ENCODE measurements at places on chromosomes 7 and 10.

DNA sequence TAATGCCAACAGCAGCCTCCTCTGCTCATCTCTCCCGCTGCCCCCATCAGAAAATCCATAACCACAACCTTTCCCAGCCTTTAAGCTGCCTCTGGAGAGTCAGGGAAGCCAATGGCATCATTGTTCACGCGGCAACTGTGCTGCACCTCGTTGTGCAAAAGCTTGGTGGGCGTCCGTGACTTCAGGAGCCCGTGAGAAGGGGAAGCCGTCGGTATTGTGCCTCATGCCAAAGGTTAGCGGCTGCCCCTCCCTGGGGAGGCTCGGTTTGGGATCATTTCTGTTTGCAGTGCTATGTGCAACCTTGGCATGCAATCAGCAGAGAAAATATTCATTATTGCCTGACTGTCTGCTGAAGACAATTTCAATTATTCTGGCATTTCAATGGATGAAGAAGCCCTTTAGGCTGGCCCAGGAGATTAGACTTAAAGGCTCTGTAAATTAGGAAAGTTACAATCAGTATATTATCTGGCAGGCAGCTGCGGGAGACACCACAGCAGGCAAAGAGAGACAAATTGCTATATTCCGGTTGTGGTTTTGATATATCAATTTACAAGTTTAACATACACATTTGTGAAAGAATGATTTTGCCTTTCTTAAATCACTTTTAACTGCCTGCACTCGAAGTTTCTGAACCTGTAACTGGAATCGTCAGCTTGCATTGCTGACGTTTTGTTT, 244.5 kb downstream of the GATA3 start:
- DNase-seq = no peak

- DNase-seq = no peak
Observed at GRCh38 chr10:114420811-114421485, 16.6 kb upstream of the AFAP1L2 start.

DNA sequence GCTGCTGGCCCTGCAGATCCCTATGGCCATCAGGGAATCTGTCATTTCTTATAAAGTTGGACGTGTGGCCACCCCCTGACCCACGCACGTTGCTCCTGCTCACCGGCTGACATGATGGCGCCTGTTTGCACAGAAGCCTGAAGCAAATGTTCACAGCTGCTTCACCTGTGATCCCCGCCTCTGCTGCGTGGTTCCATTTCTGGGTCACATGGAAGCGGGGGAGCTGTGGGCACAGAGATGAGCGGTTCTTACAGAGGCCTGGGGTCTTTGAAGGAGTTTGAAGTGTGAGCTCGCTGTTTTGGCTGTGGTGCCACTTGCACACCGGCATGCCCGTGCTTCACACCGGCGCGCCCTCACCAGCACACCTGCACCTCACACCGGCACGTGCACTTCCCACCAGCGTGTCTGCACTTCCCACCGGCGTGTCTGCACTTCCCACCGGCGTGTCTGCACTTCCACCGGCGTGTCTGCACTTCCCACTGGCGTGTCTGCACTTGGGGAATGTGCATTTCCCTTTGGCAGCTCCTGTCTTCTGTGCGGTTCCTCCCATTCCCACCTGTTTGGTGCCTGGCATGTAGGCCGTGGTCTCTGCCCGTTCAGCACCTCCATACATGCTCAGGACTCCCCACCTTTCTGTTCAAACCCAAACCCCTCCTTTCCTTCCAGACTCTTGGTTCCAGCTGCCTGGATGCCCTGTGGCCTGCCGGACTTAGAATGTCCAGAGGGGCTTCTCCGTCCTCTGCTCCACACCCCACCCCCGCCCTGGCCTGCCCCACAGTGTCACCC, 86.7 kb downstream of the INPP5A start:
- DNase-seq = no peak

DNA sequence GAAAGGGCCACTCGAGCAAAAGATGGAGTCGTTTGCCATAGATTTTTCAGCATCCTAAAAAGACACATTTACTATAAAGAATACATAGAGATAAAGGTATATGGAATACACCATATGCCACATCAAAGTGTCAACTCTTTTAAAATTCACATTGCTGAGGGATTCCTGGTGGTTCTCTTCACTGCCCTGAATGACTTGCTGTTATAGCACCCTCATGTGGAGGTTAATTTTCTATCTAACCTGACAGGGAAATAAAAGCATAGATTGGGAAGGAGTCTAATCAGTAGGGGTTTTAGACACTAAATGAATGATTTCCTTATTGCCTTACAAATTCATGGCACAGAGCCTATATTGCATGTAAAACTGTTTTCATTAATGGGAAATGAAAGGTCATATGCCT, 25.9 kb downstream of the DNAH11 start:
- no peak for DNase-seq

- no peak for DNase-seq
Observed at GRCh38 chr7:86647385-86648094, 3.8 kb downstream of the GRM3 start.

GRCh38 chr7:29917641-29918040, 72.0 kb downstream of the SCRN1 start:
- DNase-seq = no peak

- DNase-seq = peak; percentile 81
Observed at GRCh38 chr10:125084191-125084613, 76.2 kb downstream of the CTBP2 start.

GRCh38 chr7:115679976-115680375, 350.6 kb downstream of the TFEC start:
- DNase-seq = peak; percentile 78

DNA sequence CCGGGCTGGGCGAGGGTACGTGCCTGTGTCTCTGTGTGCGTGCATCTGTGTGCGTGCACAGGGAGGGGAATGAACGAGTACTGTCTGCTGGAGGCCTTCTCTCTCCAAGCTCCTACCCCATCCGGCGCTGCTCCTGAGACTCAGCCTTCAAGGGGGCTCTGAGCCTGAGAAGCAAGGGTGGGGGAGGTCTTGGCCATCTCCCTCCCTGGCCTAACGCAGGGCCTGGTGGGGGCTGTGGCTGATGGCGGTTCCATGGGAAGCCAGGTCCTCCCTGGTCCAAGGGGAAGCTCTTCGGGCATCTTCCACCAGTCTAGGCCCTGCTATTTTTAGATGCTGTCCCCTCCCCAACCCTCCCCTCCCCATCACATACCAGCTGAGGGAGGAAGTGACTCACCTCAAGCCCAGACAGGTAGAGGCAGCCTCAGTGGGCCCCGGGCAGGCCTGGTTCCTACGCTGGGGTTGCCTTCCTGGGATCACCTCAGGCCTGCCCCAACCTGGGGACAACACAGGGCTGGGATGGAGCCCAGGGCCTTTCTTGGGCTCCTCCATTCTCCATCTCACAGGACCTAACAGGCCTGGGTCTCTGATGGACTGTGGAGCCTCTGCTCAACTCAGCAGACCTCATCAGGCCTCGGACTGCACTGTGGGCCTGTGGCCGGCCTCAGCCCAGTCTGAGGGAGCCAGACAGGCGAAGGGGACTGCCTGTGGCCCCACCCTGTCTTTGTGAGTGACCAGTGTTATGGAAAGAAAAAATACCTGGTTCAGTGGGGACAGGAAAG, 32.2 kb downstream of the DNAJB12 start:
- DNase-seq = peak; percentile 8

DNA sequence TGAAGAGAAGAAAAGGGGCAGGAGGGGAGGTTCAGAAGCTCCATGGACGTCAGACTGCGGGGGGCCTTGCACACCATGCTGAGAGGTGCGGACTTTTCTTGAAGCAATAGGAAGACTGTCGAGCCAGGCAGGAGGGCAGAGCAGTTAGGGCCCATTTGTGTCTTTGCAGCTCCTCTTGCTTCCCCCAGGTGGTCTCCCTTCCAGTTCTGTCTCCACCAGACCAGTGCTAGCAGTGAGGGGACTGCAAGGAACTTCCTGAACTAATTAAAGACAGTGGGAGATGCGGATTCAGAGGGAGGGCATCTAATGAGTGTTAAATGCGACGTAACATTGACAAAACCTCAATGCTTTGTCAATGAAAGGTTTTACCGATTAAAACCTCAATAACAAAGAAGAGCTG, 225.4 kb downstream of the USP6NL start:
- no peak for DNase-seq

DNA sequence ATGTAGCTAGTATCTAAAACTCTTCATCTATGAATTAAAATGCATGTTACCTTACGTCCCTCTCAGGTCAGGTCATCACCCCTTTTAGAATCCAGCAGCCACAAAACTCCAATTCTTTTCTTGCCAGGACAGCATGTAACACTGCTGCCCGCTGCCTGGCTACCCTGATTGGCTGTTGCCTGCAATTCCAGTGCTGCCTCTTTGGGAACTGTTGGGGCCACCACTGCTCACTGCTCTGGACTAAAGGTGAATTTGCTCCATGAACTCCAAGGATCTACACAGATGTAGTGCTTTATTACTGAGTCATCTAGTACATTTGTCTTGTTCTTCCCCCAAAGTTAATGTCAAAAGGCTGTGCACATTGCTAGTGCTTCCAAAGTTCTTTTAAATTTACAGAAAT, 40.4 kb downstream of the SCIN start:
- DNase-seq = no peak

DNA sequence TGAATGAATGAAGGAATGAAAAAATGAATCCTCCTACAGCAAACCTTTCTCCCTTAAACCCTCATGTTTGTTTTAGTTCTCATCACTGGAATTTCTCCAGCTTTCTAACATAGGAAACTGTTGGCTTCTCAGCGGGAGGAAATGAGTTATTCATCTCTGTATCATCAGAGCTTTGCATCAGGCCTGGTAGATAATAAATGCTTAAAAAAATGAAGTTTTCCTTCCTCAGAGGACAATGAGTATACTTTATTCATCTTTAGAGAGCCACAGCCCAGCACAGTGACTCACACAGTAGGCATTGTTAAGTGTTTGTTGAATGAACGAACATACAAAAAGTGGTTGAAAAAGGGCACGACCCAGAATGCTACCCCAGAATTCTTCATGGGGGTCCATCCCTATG, 62.6 kb downstream of the COL13A1 start:
- no peak for DNase-seq

GRCh38 chr7:26136831-26137230, 15.2 kb upstream of the NFE2L3 start:
- no peak for DNase-seq

DNA sequence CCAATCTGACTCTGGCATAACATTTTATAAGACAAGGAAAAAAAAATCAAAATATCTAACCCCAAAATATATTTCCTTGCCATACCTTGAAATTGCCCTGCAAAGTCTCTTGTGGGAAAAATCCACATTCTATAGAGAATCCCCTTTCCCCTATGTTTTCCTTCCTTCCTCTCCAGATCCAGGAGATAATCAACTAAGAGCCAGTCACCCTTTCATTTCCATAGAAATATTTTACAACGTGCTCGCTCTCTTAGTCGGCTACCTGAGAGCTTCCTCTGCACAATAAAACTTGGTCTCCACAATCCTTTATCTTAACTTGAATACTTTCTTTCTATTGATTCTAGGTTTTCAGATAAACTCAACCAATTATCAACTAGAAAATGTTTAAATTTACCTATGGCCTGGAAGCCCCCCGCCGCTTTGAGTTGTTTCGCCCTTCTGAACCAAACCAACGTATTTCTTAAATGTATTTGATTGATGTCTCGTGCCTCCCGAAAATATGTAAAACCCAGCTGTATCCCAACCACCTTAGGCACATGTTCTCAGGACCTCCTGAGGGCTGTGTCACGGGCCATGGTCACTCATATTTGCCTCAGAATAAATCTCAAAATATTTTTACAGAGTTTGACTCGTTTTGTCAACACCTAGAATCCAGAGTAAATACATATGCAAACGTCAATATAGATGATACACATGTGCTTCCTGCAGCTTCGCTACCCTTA, 869 bp downstream of the PSAP start:
- no peak for DNase-seq

GRCh38 chr10:102452672-102453340, 1.5 kb upstream of the C10orf95 start:
- peak; percentile 79 for DNase-seq

DNA sequence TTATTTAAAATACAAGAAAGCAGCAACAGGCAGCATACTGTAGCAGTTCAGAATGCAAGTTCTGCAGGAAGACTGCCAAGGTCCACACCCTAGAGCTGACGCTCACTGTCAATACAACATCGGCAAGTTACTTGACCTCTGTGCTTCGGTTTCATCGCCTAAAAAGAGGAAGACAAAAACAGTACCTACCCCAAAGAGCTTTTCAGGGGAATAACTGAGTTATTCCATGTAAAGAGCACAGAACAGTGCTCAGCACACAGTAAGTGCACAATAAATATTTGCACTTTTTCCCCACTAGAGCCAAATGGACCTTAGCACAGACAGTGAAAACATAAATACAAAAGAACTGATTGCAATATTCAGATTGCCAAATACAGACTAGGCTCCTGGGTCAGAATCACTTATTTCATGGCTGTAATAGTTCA, 88.6 kb downstream of the USP6NL start:
- DNase-seq = no peak

- no peak for DNase-seq
Observed at GRCh38 chr10:5500162-5500670, 846 bp upstream of the CALML5 start.

- no peak for DNase-seq
Observed at GRCh38 chr7:43283706-43284105, 171.3 kb downstream of the HECW1 start.

GRCh38 chr10:129063877-129064276, 403.2 kb upstream of the MGMT start:
- DNase-seq = no peak

All from H4 (cell line).